ENCODE measurements at places on chromosomes 3 and 15.

- no peak for DNase-seq
Measured at GRCh38 chr15:99562238-99562637, 3.5 kb upstream of the MEF2A start.

GRCh38 chr15:62439543-62440016, 274.5 kb upstream of the C2CD4B start:
- DNase-seq: no peak

DNA sequence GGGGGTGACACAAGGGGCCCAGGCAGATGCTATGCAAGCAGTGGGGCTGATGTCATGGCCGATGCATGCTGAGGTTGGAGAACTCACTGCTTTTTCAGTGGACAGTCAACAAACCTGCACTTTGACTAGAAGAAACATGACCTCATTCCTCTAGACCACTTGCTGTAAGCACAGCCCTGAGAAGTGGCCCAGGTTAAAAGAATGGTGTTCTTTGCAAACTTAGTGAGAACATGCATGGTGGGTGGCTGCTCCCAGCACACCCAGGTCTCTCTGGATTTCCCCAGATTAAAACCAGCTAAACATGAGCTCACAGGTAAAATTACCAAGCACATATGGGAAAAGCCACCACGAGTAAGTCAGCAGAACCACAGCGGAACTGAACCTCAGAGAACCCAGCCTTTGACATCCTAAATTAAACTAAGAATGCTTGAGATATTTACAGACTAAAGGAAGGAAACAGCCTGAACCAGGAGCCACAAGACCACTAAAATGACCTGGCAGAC, 15.5 kb downstream of the DLEC1 start:
- no peak for DNase-seq

DNA sequence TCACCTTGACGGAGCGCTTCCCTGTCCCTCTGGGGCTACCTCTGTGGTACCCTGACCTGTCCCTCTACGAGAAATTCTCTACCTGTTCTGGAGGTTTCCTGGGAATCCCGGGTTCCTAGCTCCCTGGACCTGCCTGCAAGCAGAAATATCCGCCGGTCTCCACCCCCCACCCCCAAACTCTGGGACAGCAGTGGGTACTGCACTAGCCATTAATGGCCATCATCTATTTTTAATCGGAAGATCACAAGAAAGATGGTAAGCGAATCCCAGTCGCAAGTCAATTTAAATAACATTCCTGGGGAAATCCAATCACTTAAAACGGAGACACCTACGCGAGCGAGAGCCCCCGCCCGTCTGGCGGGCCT, 429 bp upstream of the C3orf80 start:
- no peak for DNase-seq

- no peak for DNase-seq
Measured at GRCh38 chr15:43376017-43376705, 5.3 kb downstream of the TUBGCP4 start.

Data from coronary artery (tissue), 2 donors.